Stimulated activated CD4-positive, alpha-beta T cell treated with anti-CD3 and anti-CD28 coated beads, TNF-alpha, amount 100 ng/mL, for 4 hours (primary cell): ENCODE measurements at places on chromosomes 5 and 9.
A peak's percentile ranks its signal among the peaks of the same experiment; 100 is the strongest.

DNA sequence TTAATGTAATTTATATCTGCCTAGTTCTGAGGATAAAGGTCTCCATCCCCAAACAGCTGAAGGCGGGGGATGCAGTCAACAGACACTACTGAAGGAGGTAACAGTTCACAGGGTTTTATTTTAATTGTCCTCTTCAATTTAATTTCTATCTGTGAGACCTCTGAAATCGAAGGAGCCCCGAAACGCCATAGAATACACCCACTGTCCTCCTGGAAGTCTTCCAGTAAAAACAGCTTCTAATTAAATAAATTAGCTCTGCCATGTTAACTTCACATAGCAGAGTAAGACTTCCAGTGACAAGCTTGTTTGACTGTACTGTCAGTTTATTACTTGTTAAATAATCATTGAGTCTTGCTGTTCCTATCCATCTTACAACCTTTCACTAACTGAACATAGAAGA lies 193.5 kb downstream of the SEC61B start:
- no peak for DNase-seq

GRCh38 chr5:153135411-153135810 lies 355.1 kb upstream of the GRIA1 start:
- DNase-seq = no peak

GRCh38 chr5:97102010-97102470 lies 40.4 kb downstream of the LIX1 start:
- DNase-seq = no peak

DNA sequence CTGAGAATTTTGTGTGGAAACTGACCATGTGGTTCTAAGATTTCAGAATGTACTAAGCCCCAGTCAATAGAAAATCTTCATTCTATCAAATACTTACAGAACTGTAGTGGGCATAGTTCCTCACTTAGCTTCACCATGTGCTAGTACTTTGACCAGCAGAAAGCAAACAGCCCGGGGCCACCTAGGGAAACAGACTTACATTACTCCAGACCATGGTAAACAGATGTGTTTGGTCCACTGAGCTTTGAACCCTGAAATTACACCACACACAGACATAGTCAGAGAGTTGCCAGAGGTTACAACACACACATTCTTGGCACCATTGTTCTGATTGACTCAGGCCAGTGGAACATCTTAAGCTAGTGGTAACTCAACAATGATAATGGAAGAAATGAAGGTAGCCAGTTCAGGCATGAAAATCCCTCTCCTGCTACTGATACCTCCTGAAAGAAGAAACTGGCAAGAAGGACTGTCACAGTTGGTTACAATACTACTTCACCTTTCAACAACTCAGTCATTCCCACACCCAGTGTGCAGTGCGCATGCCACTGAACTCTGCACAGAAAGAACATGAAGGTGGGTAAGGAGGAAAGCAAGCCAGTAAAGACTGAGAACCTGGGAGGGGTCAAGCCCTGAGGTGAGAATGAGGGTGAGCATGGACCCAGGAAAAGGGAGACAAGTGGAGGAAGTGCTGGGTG lies 18.7 kb upstream of the LECT2 start:
- no peak for DNase-seq

- DNase-seq = no peak
These were observed 11.4 kb upstream of the DAB2IP start for GRCh38 chr9:121640076-121640475.

DNA sequence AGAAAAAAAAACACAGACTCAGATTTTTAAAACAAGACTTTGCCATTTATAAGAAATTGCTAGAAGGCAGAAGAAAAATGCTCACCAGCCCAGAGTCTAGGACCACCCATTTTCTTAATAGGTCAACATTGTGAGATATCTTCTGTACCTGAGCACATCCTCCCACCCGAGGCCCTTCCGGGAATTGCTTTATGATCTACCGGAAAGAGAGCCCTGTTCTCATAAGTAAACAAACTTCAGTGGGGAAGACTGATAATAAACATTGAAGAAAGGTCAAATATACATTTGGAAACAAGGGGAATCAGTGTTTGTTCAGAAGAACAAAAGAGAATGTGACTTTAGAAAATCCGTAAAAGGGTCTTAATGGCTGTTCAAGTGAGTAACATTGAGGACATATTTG lies 44.4 kb downstream of the PRKACG start:
- no peak for DNase-seq

- no peak for DNase-seq
These were observed 225.1 kb downstream of the ARRDC3 start for GRCh38 chr5:91158011-91158410.

DNA sequence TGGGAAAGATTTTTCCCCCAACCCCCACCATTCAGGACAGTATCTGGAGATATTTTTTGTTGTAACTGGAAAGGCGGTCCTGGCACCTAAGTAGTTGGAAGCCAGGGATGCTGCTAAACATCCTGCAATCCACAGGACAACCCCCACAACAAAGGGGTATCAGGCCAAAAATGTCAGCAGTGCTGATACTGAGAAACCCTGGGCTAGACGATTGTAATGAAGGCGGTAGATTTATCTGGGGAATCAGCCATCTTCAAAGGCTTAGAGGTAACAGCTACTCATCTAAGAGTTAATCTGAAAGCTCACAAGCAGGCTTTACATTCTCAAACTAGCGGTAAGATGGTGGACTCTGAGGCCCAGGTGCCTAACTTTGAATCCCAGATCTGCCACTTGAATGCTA lies 59.0 kb upstream of the NMUR2 start:
- no peak for DNase-seq

- no peak for DNase-seq
These were observed 84.3 kb downstream of the GALNT10 start for GRCh38 chr5:154274828-154275185.

GRCh38 chr9:130332384-130332926 lies 66.9 kb downstream of the HMCN2 start:
- DNase-seq = no peak

DNA sequence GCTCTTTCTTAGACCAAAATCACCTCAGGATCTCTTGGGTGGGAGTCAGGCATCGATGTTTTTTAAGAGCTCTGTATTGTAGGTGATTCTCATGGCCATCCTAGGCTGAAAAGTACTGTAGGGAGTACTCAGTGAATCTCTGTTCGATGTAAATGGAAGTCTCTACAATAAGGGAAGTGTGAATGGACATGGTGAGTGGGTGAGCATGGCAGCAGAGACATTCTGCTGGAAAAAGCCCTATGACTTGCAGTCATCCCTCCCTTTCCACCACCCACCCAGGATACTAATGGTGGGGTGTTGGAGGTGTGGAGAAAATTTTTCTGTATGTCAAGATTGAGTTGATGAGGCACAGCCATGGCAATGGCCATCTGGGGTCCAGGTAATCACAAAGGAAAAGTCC lies 30.9 kb downstream of the ZNF366 start:
- no peak for DNase-seq

DNA sequence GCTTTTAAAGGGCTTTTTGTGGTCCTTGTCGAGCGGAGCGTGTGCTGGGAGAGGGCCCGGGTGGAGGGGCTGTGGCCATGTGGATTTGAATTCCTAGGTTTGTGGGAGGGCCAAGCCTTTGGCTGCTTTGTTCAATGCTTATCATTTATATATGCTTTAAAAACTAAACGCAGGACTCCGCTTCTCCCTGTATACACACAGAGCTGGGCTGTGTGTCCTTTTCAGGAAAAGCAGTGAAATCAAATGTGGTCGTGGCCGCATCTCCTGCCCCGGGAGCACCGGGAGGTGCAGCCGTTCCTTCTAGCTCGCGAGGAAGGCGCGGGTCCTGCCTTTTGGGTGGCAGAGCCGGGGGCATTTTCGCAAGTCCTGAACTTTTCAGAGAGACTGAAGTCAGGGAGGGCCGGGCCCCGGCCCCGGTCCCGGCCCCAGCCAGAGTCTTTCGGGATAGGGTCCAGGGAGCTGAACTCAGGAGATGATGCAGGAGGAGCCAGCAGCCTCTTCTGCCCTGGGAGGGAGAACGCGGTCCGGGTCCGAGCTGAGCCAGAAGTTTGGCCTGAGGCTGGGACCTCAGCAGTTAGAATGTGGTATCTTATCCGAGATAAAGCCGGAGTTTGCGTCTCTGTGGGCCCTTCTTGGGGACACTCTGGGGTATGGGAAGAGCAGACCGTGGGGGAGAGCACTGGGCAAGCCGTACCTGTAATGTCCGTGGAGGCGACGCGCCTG lies 158.8 kb downstream of the C9orf152 start:
- no peak for DNase-seq

DNA sequence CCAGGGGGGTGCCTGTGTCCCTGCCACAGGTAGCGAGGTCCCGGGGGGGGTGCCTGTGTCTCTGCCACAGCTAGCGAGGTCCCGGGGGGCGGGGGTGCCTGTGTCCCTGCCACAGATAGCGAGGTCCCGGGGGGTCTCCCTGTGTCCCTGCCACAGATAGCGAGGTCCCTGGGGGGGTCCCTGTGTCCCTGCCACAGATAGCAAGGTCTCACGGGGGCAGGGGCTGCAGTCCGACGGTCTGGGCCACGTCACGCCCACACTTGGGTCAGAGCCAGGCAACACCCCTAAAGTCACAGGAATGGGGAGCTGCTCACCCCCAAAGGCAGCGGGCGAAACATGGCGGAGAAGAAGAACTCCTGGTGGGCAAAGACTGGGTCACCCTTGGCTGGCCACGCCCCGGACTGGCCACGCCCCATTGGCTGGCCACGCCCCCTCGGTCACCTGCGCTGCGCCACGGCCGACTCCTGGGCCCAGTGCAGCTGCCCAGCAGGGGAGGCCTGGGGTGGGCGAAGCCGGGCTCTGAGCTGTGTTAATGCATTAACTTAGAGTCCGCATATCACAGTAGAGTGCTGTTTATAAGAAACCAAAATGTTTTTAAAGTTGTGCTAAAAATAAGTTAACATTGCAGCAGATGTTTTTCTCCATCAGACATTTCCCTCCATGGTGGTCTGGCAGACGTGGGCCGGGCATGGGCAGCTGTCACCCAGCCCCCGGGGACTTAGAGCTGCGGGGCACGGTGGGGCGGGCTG lies 7.0 kb downstream of the NOXA1 start:
- no peak for DNase-seq

GRCh38 chr5:108415726-108416125 lies 33.8 kb upstream of the FBXL17 start:
- DNase-seq = no peak

DNA sequence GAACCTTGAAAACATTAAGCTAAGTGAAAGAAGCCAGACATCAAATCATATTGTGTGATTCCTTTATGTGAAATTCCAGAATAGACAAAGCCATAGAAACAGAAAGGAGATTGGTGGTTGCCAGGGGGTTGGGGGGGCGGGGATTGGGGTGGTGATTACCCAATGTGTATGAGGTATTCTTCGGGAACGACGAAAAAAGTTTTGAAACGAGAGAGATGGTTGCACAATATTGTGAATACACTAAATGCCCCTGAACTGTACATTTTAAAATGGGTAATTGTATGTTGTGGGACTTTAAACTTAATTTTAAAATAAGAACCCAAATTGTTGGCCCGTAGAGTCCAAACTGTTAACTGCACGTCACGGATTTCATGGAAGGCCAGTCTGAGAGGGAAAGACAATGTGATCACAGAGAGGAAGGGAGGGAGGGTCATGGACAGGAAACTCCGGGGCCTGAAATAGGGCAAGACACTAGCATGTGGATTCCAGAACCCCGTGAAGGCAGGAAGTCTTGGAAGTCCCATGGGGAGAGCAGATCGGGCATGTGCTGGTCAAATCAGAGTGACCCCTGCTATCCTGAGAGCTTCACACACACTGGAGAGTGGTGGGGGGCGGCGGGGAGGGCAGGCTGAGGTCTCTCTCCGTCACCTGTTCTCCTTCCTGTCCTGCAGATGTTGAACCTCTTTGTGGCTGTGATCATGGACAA lies 218.4 kb downstream of the CACNA1B start:
- no peak for DNase-seq

DNA sequence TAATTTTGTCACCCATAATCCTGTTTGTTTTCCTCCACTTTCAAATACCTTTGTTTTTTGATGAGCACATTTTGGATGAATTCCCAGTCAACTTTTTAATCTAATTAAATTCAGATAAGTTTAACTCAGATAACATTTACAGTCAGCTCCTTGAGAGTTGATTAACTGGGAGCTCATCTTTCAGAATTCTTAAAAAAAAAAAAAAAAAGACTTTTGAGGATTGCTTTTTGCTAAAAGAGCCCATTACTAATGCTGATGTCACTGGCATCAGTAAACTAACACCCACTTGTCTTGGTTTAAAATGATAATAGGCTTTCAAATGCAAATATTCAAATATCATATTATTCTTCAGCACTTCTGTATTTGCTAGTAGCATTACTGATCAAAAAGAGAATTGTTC lies 47.1 kb upstream of the NFIB start:
- no peak for DNase-seq

GRCh38 chr9:84621811-84622210 lies 47.7 kb upstream of the NTRK2 start:
- DNase-seq = no peak

DNA sequence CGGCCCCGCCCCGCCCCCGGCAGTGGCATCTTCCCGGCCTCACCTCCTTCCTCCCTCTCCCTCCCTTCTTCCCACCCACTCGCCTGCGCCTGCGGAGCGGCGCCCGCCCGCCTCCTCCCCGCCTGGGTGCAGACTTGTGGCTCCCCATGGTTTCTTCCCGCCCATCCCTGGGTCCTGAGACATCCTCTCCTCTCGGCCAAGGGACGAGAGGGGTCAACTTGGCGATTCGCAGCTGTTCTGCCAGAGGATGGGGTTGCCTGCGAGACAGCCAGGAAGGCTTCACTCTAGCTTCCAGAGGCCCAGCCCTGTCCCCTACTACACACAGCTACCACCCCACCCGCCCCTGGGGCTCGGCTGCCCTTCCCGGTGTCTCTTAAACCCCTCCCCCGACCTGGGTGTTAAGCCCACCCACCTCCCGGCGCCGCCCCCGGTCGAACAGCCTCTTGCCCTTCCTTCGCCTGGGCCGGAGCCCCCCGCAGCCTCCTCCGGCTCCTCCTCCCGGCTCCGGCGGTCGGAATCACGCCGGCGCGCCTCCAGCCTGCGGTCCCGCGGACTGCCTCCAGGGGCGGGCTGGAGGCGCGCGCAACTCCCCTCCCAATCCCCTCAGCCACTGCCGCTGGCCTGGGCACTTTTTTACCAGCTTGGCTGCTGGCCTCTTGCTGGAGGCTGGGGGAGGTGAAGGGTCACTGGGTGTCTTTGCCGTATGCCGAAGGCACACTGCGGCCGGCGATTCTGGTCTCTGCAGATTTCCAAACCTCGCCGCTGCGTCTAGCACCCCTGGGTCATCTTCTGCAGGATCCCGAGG lies 1.9 kb downstream of the JADE2 start:
- DNase-seq = peak; percentile 46

DNA sequence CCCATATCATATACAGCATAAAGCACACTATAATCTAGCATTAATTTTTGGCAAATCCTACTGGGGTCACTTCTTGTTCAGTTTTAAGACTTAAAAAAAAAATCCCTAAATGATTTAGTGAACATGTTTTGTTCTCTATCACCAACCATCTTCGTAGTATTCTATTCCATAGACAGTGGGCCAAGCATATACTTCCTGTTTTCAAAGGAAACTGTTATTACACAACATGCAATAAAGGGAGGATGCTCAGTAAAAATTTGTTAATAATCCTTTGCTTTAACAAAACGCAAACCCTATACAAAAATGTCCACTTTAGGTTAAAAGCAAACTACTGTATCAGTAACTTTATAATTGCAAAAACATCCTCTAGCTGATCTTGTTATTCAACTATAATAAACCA lies 13.0 kb downstream of the CCNH start:
- DNase-seq = no peak

GRCh38 chr9:108399851-108400250 lies 455.9 kb downstream of the ACTL7B start:
- no peak for DNase-seq
